Aorta (tissue), 5 donors: ENCODE measurements at places on chromosomes 5 and 9.

- DNase-seq: no peak
These were observed 497.9 kb downstream of the ARHGEF28 start for GRCh38 chr5:74123929-74124328.

DNA sequence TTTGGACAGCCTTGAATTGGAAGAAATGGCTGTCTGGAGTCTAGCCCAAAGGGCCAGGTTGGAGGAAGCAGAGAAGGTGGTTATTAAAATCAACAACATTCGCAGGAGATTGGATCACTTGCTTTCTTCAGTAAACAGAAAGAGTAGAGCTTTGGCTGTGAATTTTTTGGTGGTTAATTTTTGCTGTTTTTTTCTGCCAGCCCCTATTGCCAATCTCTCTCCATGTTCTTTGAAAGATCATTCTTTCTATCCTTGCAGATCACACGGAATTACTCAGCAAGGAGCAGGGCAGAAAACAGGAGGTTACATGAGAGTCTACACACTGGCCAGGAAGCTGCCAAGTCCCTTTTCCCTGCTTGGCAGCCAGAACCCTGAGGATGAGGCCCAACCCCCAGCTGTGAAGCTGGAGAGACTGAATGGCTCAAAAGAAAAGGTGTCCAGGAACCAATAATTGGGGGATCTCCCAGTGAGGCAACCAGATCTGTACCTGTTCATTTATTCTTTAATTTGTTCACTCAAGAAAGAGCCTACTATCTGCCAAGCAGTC lies 13.0 kb downstream of the GLRX start:
- no peak for DNase-seq

DNA sequence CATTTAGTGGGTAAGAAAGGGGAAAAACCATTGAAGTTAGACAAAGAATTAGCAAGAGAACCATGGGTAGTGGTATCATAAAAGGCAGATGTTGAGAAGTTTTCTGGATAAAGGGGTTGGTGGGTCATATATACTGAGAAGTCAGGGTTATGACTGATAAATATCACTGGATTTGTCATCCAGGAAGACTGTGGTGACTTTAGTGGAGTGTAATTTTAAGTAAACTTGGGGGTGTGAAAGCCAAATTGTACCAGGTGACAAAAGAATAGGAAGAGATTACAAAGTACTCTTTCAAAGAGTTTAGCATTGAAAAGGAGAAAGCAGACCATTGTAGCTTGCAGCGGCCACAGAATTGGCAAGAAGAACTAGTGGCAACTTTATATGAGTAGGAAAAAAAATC lies 315.2 kb upstream of the DMAC1 start:
- no peak for DNase-seq

- DNase-seq: no peak
These were observed 290 bp downstream of the SLC23A1 start for GRCh38 chr5:139382807-139383206.

DNA sequence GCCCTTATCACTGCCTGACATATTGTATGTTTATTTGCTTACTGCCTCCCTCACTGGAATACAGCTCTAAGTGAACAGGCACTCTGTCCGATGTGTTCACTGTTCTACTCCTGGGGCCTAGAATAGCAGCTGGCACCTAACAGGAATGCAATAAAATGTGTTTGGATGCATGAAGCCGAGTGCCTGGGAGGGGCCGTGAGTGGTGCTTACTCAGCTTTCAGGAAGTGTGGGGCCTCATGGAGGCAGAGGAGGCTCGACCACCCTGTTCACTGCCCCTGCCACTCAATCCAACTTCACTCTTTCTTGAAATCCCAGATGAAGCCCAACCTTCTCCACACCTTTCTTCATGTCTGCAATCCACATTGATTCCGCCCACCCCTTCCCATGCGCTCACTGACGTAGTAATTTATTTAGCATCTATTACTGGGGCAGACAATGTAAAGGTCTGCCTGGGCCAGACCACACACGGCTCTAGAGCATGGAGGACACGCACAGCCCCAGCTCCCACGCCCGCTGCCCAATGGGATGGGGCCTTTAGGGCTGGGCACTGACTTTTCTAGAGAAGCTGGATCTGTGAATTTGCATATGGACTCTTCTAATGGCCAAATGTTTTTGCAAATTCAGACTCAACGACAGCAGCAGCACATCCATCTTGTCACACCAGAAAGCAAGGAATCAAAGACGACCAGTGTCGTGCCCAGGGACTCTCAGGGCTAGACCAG lies 21.3 kb downstream of the TBC1D9B start:
- DNase-seq: no peak

- no peak for DNase-seq
These were observed 78.3 kb downstream of the CEP120 start for GRCh38 chr5:123344816-123345426.

GRCh38 chr9:91426123-91426745 lies 2.6 kb upstream of the NFIL3 start:
- DNase-seq: no peak

DNA sequence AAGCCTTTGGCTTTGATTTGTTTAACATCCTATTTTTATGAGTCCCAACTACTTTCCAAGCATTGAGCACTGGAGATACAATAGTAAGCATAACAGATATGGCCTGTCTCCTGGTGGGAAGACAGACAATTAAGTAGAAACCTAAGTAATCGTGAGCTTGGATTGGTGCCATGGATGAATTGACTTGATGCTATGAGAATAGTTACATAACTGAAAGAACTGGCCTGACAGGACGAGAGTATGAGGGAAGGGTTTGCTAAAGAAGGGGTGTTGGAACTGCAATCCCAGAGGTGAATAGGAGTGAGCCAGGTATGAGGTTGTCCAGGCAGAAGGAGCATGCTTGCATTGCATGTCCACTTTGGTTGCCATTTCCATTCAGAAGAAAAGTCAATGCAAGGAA lies 52.4 kb downstream of the GPR21 start:
- no peak for DNase-seq

GRCh38 chr9:124102363-124102762 lies 90.8 kb downstream of the LHX2 start:
- DNase-seq: no peak

- no peak for DNase-seq
These were observed 97.9 kb downstream of the MVB12B start for GRCh38 chr9:126424511-126424910.

DNA sequence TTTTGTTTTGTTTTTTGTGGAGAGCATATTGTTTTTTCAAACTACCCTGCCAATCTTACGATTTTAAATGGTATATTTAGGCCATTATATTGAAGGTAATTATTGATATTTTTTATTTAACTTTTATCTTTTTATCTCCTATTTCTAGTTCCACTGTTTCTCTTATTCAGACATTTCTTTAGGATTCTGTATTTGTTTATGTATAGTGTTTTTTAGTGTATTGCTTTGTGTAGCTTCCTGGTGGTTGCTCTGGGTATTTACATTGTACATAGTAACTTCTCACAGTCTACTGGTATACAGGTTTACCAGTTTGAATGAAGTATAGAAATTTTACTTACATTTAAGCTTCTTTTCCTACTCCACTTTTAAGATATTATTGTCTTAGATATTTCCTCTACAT lies 63.2 kb downstream of the ERCC6L2 start:
- DNase-seq: no peak
